ENCODE measurements at places on chromosomes 1 and 21.

- no peak for DNase-seq
These were observed 19.4 kb downstream of the PGM1 start for GRCh38 chr1:63612564-63612963.

DNA sequence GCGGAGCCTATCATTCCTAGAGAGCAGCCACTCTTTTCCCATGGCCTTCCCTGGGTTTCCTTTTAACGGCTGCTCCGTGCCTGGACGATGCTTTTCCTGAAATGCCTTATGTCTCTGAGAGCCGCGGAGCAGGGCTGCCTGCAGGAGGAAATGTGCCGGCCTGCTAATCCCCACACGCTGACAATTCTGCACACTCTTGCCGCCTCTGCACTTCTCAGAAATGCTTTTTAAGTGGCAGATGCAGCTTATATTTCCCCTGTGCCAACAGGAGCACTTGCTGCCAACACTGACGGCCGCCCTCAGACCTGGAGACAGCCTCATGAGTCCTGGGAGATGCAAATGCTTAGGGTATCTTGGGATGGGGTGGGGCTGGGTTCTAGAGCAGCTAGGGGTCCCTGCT lies 253.2 kb downstream of the GRIK3 start:
- DNase-seq, result peak; percentile 90

DNA sequence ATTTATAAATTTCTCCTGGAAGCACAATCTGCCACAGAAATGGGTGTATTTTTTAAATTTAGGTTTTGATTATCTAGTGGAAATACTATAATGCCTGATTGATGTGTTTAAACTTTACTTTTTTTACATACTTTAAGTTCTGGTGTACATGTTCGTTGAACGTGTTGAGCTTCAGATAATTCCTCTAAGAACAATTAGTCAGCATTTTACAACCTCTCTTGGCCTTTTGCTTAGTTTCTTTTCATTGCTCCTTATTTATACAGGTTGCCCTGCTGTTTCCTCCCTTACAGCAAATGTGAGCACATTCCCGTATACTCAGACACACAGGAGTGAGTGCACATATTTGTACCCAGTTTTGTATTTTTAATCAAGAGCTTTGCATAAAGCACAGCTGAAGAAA lies 1038.9 kb downstream of the BRINP3 start:
- DNase-seq, result no peak

- DNase-seq, result no peak
These were observed 4.3 kb upstream of the OR10X1 start for GRCh38 chr1:158583962-158584361.

GRCh38 chr1:216997069-216997468 lies 273.8 kb upstream of the ESRRG start:
- DNase-seq, result no peak

GRCh38 chr1:44932151-44932550 lies 54.2 kb downstream of the EIF2B3 start:
- no peak for DNase-seq

GRCh38 chr1:89563957-89564604 lies 39.5 kb downstream of the LRRC8B start:
- DNase-seq, result no peak

- DNase-seq, result no peak
These were observed 539 bp downstream of the CGN start for GRCh38 chr1:151511636-151512215.
